ENCODE measurements at places on chromosomes 4 and X.

DNA sequence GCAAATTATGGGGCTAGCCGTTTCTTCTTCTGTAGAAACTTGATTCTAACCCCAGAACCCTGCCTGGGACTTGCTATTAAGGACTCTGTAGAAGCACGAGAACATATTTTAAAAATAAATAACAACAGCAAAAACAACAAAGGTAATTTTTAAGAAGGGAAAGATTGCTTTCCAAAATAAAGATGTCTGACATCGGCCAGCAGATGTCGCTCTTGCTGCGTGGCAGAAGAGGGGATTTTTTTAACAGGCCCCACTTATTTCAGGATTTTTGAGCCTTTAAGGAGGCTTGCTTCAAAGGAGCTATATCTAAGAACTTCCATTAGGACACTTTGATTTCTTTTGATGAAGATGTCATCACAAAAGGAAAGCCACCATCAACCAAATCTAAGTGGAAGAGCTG lies 62.8 kb upstream of the EGFL6 start:
- DNase-seq, result no peak

DNA sequence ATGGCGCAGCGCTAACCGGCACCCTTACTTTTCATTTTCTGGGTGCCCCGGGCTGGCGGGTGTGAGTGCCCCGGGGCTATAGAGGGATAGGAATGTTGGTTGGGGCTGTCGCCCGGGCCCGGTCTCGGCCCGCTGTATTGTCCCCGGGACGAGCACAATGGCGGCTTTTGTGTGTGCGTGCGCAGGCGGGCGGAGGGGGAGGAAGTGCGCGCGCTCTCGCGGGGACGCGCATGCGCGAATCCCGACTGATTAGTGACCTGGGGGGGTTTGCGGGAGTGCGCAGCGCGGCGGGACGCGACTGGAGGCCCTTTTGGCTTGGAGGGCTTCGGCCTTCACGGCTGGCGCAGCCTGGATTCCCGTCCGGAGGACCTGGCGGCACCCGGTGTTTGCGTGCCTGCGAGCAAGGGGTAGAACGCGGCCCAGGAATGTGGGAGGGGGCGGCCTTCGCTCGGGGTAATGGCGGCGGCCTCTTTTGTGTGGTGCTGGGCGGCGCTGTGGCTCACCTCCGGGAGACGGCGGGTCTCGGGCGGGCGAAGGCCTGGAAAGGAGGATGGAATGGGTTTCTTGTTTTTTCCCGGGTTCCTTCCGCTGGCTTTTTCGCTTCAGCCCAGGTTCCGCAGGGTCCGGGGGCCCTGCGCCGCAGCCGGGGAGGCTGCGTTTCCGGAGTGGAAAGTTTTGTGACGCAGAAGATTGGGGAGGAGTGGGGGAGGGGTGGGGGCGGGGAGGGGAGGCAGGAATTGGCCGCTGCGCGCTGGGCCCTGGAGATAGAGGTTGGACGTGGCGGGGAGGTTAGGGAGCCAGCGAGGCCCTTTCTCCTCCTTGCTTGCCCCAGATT lies 618 bp downstream of the DDX3X start:
- no peak for DNase-seq

DNA sequence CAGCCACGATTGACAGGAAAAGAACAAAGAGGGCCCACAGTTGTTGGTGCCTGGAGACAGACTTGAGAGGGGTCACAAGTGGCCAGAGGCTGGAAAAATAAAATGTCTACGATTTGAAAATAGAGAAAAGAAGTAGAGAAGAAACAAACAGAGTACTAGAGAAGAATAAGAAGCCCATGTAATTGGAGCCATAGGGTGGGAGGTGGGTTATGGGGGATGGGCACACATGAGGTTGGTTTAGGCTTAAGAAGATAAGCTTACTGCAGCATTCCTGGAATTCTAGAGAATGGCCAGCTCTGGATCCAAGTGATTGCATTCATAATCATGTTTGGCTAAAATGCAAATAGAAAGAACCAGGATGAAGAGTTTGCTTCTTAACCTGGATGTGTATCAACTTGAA lies 210.7 kb downstream of the MAML3 start:
- DNase-seq, result peak; percentile 69

GRCh38 chrX:15737959-15738902 lies at the start of gene CA5B:
Gene CA5B (plus strand): TSS chrX:15738270. CDS start chrX:15750024, 11,754 bp downstream.
- peak; percentile 83 for DNase-seq

GRCh38 chr4:79983431-79983830 lies 89.6 kb downstream of the ANTXR2 start:
- no peak for DNase-seq

DNA sequence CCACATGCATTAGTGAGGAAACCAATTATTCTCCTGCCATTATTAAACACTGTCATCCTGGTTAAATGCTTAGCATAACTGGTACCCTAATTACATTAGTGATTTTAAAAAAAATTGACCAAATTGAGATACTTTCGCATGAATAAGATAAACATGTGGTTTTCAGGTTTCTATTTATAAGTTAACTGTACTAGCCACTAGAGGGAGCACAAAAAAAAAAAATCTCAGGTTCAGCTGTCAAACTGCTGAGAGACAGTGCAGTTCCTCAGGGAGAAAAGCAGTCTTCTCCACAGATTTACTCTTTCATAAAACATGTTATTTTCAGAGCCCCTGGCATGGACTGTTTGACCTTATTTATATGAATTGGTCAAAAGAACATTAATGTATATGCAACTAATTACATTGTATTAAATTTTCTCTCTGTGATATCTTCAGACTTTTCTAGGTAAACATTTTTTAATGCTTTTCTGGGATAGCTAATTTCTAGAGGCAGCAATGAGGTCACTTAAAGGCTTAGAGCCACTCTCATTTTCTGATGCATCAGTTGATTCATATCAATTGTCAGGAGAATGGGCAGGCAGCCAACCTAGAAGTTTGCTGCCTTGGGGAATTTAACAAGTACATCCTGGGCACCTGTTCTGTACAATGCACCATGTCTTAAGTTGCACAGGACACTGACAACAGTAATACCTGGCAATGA lies 167.5 kb downstream of the CDS1 start:
- peak; percentile 7 for DNase-seq

DNA sequence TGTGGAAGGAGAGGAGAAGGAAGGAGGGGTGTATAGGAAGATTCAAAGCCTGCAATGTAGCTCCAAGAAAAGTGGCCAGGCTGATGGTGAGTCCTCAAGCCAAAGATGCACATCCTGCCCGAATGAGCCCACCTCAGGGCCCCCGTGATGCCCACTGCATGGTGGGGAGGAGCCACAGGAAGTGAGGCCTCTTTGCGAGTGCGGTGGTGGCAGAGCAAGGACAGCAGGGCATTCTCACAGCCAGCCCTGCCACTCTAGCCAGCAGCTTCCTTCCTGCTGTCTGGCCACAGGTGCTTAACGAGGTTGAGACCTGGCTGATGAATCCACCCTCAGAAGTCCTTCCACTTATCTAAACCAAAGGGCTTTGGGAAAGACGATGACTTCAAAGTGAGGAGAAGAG lies 55.8 kb downstream of the BCOR start:
- DNase-seq, result no peak

DNA sequence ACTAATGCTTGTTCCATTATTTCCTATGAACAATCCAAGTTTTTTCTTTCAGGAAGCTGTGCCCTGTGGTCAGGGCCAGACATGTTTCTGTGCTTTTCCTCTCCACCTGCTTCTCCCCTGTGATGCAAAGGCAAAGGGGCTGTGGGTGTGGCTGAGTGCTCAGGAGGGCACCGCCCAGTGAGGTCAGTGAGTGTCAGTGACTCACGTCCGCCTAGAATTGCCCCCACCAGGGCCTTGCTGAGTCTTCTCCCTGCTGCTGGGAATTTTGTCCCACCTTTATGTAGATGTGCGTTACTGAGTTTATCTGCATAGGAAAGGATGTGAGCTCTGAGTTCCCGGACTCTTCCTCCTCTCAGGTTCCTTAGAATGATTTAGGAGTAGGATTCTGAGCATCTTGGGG lies 283.2 kb downstream of the DCHS2 start:
- no peak for DNase-seq

GRCh38 chr4:156252358-156252921 lies 298.8 kb upstream of the CTSO start:
- DNase-seq, result no peak

GRCh38 chr4:89836897-89837384 lies at the start of gene SNCA:
Gene SNCA (minus strand): TSS chr4:89837161. CDS start chr4:89835667, 1,494 bp downstream.
- DNase-seq, result peak; percentile 62

- no peak for DNase-seq
Observed at GRCh38 chrX:41661366-41662095, 27.2 kb upstream of the GPR34 start.

DNA sequence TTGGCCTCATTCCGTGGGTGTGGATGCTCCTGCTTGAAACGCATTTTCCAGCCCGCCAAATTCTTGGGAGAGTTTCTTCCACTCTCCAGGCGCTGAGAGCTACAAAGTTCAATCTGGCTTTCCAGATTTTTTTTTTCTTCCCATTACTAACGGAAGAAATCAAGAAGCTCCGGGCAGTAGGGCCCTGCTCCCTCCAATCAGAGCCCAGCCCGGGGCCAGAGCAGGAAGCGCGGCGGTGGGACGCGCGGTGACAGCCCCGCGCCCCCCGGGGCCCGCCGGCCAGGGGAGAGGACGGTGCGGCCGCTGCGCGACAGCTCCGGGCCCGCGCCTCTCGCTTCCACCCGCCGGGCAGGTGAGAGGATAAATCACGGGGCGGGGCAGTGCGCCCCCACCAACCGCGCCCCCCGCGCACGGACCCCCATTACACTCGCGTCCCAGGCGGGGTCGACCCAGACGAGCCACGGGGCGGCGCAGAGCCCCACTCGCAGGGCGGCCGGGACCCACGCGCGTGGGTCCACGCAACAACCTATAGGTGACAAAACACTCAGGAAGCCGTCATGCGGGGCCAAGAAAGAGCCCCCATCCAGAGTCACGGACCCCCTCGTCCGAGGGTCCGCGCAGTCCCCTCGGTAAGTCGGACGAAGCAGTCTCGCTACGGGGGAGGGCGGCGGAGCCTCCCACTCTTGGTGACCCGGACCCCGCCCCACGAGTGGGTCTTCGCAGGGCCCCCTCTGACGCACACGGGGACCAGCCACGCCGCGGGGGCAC lies 868 bp downstream of the AFAP1 start:
- DNase-seq, result no peak

GRCh38 chr4:34187056-34187455 lies 2057.3 kb downstream of the ARAP2 start:
- no peak for DNase-seq

GRCh38 chr4:109977854-109978501 lies 65.3 kb downstream of the EGF start:
- no peak for DNase-seq

GRCh38 chrX:119647089-119647488 lies 40.9 kb upstream of the NKRF start:
- no peak for DNase-seq

DNA sequence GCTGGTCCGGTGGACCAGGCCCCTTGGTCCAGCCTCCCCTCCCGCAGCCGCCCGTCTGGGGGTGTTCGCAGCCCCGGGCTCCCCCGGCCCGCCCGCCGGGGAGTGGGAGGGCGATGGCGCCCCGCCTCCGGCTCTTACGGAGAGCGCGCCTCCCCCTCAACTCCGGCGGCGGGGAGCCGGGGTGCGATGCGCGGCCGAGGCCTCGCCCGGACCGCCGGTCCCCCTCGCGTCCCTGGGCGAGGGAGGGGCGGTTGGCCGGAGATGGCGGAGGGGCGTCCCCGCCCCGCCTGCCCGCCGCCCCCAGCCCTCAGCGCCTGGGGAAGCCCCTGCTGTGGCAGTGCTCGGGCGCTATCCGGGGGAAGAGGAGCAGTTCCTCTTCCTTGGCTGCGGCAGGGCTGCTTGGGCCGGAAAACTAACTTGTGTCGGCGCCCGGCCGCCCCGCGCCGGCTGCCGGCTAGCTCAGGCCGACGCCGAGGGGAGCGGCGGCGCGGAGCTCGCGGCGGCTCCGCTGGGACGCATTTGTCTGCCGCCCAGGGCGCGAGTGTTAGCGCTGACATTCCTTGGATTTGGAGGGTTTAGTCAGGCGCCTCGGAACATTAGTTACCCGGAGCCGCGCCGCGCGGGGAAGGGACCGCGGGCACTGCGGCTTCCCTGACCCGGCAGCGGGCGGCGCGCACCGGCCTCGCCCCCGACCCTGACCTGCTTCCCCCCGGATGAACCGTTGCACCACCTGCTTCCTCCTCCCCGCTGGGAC lies 994 bp downstream of the GALNT7 start:
- DNase-seq, result no peak

DNA sequence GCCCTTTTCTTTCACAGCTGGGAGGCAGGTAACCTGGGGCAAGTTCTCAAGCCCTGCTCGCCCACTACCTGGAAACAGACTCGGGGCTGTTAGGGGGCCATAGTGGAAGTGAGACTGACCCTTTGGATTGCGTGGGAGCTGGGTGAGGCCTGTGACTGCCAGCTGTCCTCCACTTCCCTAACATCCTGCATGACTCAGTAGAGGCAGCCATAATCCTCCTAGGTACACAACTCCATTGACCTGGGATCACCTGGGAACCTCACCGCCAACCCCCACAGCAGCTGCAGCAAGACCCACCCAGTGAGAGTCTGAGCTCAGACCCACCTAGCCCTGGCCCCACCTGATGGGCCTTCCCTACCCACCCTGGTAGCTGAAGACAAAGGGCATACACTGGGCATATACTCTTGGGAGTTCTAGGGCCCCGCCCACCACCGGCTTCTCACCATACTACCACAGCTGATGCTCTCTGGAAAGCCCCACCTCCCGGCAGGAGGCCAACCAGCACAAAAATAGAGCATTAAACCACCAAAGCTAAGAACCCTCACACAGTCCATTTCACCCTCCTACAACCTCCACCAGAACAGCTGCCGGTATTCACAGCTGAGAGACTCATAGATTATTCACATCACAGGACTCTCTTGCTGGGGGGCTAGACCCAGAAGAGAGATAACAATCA lies 61.1 kb upstream of the DCTD start:
- DNase-seq, result no peak

DNA sequence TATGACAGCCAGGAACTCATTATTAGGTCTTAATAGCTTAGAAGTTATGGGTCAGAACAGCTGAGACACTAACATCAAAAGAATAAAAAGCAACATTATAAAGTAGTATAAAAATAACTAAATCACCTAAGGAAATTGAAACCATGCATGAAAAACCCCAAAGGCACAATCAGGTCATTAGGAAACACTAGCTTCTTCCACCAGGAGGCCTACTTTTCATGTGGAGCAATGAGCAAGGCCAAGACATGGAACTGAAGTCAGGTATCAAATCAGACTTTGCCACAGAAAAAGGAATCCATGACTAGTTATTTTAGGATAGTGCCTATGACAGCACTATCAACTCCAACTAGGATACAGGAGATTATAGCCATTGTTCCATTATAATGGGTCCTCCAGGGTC lies 7.9 kb downstream of the HUWE1 start:
- no peak for DNase-seq

DNA sequence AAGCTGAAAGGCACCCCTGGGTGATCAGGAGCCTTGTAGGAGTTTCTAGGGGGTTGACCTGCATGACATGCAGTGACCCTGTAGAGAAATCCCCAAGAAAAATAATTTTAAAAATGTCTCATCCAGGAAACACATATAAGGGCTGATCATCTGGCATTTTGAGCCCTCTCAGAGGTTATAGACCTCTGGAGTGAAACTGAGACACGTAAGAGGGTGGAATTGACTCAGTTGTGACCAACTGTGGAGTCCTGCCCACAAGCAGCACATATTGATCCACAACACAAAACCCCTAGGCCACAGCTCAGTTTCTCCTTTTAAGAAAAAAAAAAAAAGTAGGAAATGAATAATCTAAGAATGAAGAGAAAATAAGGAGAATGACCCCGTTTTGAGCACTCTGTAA lies 32.5 kb upstream of the MTMR8 start:
- no peak for DNase-seq

GRCh38 chr4:124290678-124291077 lies 421.9 kb downstream of the ANKRD50 start:
- DNase-seq, result no peak

Measured in retinal pigment epithelial cell (primary cell).